ENCODE measurements at places on chromosomes 2 and 18. TPM values are rescaled to one million over a fixed set of nuclear protein-coding genes. Genes with fewer than 3 reads are reported as not detected.

ANKRD30BL gene
- not detected for total RNA-seq

SERPINB11 gene
- total RNA-seq: not detected

CRYBA2 gene
- not detected for total RNA-seq

DLX2 gene
- total RNA-seq: 0.41 TPM

WDR43 gene
- total RNA-seq: 57.3 TPM

CCDC102B gene
- 8.2 TPM for total RNA-seq

FAM124B gene
- 50.3 TPM for total RNA-seq

NEUROD1 gene
- total RNA-seq: not detected

DNAJC5G gene
- total RNA-seq: 0.47 TPM

LRRC30 gene
- not detected for total RNA-seq

- no peak for DNase-seq
Measured at GRCh38 chr2:58039170-58039611, 7.4 kb upstream of the VRK2 start.

- peak; percentile 5 for DNase-seq
Measured at GRCh38 chr18:55833543-55833942, 245.6 kb upstream of the TCF4 start.

DNA sequence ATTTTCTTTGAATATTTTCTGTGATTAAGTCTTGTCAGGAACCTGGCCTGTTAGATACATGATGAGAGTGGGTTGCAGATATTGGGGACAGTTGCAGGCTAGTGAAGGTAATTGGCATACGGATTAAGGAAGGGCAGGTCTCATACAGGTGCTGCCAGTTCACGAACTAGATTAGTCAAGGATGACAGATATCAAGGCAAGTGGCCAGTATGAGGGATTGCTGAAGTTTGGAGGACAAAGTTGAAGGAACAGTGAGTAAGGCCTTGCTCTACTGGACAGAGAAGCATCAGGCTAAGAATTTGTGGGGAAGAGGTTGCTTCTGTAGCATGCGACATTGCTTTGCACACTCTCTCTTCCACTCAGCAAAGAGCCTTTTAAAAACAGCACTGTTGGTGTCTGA is 12.8 kb upstream of the NCOA1 start:
- DNase-seq: no peak

- no peak for DNase-seq
Measured at GRCh38 chr18:51852681-51853080, 487.3 kb upstream of the DCC start.

GRCh38 chr2:240107477-240107796 is 28.7 kb downstream of the COPS9 start:
- no peak for DNase-seq

GRCh38 chr2:174108579-174108978 is 139.8 kb downstream of the OLA1 start:
- DNase-seq: no peak

- DNase-seq: no peak
Measured at GRCh38 chr2:30147196-30147714, 448 bp downstream of the YPEL5 start.

DNA sequence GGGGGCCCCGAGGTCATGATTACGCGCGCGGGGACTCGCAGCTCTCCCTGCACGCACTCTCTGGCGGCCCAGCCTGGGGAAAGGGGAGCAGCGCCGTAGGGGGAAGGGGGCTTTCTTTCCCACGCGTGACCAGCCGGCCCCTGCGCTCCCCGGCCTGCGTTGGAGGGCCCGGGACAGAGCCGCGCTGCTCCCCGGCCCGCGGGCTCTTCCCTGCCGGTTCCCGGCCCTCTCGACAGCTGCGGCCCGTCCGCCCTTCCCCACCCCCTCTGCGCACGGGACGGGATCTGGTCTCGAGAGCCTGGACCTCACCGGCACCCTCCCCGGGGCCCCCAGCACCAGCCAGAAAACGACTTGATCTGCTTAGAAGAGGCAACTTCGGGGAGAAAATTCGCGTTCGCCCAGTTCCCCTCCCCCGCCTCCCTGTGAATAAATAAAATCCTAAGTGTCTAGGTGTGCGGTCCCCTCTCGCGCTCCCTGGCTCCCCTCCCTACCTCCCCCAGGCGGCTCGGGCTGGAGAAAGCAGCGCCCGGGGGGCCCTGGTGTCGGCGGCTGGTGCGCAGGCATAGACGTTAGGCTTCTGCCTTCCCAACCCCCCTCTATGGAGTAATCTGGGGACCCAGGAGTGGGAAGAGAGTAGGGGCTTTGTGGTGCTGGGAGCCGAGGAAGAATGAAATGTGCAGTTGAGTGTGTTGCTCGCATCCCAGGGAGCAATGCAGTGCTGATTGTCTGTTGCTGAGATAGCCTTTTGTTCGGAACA is 803 bp upstream of the FIGN start:
- no peak for DNase-seq

DNA sequence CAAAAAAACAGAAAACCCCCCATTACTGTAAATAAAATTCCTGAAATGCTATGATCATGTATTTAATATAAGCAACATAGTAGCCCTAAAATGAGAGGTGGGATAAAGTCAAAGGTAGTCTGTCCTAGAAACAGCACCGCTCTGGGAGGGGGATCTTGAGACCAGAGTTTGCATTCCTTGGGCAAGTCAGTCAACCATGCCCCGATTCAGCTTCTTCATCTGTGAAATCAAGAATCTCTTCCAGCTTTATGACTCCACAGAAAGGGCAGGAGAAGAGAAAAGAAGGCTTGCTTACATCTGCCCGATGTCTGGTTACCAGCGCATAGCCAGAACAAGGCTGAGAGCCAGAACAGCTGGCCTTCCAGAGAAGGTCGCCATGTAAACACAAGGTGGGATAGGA is 2.1 kb upstream of the FBLN7 start:
- DNase-seq: no peak

DNA sequence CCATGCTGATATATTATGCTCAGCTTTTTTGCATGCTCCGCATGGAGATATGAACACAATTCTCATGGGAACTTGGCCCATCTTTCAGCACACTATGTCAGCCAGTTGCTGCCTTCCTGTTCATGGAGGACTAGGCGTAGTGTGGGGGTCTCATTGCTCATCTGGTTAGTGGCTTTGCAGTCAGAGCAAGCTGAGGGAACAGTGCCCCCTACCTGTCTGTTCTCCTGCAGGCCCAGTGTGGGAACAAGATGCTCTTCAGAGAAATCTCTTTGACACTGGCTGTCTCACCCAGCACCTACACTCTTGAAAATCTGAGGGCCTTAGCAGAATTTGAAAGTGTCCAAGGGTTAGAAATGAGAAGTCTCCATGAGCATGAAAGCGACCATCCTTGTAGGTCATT is 47.1 kb downstream of the SPTBN1 start:
- DNase-seq: no peak

DNA sequence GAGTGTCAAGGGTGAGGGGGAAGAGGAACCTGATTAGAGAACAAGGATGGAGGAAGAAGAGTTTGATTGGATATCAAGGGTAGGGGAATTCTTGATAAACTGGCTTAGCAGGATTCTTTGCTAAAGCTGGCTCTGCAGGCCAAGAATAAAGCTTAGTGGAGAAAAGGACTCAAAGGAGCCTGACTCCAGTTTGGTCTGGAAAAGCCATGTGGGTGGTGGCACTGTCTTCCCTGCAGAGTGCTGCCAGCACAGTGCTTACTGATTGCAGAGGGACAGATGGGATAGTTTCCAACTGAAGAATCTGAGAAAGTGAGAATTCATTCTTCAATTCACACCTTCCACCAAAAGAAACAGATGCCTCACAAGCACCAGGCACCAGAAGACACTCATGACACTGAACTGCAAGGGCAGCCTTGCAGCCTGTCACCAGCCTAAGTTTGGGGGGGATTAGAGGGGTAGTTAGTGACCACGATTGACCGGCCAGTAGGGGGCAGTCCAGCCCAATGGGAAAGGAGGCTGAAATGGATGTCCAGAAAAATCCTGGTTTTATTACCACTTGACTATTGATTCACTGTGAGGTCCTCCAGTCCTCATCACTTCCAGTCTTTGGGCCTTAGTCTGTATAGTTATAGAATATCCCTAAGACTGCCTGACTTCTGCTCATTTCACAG is 334.5 kb downstream of the SMAD2 start:
- no peak for DNase-seq

DNA sequence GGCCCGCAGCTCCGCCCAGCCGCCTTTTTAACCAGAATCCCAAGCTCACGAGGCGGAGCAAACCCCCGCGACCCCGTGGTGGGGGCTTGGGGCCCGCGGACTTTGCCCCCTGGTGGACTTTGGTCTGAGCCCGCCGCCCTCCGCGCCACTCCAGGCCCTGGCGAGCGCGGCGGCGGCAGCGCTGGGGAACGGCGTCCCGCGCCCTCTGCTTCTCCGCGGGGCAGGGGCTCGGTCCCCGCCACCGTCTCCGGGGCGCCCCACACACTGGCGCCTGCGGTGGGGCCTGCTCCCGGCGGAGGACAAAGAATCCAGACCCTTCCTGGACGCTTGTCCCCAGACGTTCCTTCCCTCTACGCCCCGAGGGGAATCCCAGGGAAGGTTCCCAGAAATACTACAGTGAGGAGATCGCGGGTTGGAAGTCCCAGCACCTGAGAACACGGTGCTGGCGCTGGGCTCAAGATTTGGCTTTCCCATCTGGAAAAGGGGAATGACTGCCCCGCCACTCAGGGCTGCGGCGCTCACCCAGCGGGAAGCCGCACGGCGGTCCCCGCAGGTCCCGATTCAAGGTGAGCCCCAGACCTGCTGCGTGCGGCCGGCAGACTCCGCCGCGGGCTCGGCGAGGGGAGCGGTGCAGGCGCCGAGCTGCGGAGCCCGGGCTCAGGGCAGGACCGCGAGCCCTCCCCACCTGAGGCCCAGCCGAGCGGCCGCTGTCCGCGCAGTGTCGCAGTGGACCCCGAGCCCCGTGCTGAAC is at the start of gene HAAO:
Gene HAAO (minus strand): TSS at position 1 of the 751 bp plus-strand sequence. CDS start 47 bp downstream, outside the sequence.
- no peak for DNase-seq

- DNase-seq: no peak
Measured at GRCh38 chr2:1685957-1686783, 58.1 kb downstream of the PXDN start.

GRCh38 chr2:107094450-107094986 is 208.6 kb upstream of the ST6GAL2 start:
- DNase-seq: no peak

DNA sequence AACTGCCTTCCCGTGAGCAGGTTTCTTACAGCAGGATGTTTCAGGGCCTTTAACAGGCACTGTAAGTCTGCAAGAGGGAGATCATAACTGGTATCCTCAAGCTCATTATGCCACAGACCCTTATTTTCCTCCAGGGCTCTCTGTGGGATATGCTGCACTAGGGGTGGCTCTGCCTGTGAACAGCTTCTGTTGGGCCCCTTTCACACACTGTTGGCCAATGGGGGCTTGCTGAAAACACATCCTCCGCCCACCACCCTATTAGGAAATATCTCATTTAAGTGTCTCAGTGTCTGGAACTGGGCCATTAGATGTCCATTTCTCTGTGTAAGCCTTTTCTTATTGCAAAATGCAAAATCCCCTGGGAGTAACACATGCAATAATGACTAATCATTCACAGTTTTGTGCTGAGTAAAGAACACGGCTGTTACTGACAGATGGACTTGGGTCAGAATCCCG is 414.3 kb upstream of the HS6ST1 start:
- DNase-seq: no peak

DNA sequence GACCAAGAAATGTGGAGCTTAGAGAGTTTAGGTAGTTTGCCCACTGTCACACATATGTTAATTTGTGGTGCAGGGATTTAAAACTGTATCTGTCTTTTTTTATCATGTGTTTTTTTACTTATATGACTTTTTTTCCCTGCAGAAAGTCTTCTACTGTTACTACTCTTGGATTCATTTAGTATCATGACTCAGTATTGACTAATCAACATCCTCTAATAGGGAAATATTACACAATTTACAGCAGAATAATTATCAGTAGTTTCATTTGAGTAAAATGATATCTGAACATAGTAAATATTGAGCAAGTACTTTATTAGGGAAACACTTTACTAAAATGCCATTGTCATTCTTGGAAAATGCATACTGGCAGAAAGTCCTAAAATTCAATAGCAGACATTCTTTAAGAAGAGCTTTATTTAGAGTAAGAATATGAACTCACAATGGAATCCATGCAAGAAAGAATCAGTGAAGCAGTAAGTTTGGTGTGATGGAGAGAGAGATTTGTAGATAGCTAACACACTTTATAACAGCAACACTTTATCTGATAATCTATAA is 425.9 kb upstream of the SLC8A1 start:
- DNase-seq: no peak

DNA sequence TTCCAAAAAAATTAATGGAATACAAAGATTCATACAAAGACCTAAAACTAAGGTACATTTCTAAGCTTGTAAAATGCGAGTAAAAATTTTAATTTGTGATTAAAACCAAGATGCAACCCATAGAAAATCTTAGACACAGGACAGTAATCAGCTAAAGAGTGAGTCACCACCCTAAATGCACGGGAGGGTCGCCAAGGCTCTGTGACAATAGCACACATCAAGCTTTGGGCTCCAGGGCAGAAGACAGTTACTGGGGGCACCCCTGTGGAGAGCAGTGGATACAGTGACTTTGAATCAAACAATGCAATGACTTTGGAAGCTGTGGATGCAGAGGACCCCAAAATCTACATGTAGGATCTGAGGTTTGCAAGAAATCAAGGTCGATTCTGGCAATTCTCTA is 7.5 kb downstream of the FLACC1 start:
- DNase-seq: no peak

All from glomerular endothelial cell (primary cell).